ENCODE measurements at places on chromosomes 1 and 21.
A peak's percentile ranks its signal among the peaks of the same experiment; 100 is the strongest.

GRCh38 chr1:59718064-59718988, 96.4 kb upstream of the HOOK1 start:
- no peak for DNase-seq

GRCh38 chr1:48848035-48848434, 71.3 kb upstream of the BEND5 start:
- DNase-seq: no peak

GRCh38 chr1:230030122-230030821, 36.8 kb upstream of the GALNT2 start:
- no peak for DNase-seq

DNA sequence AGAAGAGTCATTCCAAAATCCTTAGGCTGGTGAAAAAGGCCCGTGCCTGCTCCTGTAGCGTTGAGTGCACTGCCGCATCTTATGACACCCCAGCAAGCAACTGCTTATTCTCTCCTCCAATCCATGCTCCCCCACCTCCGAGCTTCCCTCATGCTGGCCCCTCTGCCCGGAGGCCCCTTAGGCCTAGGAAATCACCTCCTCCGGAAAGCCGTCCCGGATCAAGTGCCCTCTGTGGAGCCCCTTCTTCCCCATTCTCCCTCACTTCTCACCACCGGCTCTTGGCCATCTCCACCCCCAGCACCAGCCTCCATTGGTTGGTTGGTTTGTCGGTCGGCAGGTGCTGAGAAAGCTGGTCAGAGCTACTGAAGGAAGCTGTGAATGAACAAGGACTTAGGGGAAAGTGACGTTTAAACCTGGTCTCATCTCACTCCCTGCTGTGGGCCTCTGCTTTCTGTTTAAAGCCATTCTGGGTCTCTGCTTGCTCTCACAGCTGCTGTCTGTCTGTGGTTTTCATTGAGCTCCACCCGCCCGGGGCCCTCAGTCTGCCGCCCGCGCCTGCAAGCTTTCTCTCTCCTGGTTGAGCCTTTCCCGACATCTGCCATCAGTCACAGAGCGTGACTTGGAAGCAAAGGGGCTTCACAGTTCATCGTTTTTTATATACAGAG, 122.2 kb downstream of the KCNN3 start:
- DNase-seq: peak; percentile 36

DNA sequence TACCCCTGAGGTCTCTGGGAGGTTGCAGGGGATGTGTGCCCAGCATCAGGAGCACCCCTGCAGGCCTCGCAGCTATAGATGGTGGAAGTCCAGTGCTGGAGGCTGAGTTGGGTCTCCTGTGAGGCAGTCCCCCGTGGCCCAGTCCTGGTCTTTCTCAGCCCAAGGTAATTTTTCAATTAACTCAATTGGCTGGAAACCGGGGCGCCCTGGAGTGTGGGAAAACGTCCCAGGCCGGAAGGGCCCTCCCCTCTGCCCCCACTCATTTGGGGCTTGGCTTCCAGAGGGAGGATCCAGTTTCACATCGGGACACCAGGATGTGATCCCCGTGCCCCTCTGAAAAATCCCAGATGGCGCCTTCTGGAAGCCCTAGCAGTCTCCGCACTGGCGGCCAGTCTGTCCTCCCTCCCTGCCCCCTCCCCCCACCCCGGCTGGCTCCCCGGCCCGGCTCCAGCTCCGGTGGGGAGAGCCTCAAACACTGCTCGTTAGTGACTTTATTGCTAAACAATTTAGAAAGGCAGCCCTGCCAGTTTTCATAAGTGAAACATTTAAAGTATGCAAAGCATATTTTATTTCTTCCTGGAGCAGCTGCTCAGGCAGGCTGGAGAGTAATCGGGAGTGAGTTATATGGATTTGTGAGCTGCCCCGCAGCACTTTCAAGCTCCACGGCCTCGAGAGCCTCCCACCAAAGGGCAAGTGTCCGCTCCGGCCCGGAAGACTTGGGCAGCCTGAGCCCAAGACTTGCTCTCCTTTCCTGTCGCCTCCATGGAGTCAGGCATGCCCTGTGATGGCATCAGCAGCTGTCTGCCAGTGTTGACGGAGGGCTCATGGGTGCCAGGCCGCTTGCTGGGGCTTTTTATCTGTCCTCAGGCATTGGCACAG, 208.2 kb upstream of the TMEM51 start:
- no peak for DNase-seq

- DNase-seq: no peak
Observed at GRCh38 chr21:45388611-45389296, 16.2 kb upstream of the COL18A1 start.

DNA sequence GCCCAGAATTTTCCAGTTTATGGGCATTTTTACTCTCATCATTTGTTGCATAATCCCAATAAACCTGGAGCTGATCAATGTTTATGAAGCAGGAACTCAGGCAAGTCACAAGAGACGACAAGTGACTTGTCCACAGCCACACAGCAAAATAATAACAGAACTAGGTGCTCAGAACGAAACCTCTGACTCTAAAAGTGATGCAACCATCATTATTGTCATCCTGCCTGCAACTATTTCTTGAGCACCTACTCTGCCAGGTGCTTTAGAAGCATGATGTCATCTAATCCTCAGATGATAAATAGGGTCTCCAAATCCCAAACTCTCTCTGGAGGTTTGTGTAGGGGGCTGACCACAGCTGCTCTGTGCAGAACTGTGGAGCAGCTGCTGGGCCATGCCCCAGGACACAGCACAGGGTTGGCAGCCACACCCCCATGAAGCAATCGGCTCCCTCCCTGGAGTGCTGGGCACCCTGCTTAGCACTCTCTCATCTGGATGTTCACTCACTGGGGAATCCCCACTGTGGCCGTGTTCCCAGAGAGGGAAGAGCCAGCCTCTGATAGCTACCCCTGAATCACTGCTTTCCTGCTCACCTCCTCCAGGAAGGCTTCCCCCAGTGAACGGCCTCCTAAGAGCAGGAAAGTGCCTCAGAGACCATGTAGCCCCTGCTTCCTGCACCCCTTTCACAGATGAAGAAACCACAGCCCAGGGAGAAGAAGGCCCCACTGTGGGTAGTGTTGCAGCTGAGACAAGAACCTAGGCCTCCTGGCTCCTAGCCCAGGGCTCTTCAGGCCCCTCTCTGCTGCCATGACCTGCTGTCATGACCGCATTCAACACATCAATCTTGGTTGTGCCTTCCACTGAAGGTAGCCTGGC, 2.1 kb downstream of the TTC22 start:
- DNase-seq: peak; percentile 18

DNA sequence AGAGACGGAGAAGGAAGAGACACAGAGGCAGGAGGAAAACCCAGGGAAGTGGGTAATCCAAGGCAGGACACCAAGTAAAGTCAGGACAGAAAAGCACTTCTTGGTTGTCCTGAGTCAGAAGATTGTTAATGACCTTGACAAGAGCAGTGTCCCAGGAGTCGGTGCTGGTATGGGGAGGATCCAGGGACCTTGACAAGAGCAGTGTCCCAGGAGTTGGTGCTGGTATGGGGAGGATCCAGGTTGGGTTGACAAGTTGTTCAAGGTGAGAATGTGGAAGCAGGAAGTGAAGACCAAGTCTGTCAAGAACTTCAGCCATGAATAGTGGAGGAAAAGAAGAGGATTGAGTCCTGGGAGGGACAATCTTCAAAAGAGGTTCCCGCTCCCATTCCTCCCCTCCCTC, 31.9 kb downstream of the ZBTB18 start:
- no peak for DNase-seq

DNA sequence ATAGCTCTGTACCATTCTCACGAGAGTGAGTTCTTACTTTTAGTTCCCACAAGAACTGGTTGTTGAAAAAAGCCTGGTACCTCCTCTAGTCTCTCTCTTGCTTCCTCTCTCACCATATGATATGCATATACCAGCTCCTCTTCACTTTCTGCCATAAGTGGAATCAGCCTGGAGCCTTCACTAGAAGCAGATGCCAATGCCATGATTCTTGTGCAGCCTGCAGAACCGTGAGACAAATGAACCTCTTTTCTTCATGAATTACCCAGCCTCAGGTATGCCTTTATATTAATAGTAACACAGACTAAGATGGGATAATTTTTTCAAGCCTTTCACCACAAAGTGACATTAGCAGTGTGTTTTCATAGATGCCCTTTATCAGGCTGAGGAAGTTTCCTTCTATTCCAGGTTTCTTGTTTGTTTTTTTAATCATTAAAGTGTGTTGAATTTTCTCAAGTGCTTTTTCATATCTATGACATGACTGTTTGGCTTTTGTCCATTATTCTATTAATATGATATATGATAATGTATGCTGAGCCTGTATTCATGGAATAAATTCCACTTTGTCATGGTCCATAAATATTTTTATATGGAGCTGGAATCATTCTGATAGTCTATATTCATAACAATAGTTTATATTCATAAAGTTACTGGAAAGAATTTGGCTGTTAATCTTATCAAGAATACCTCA, 40.7 kb upstream of the C1orf185 start:
- DNase-seq: no peak

- DNase-seq: no peak
Observed at GRCh38 chr1:43430831-43431230, 22.9 kb downstream of the HYI start.

- no peak for DNase-seq
Observed at GRCh38 chr1:108082001-108082400, 117.0 kb upstream of the VAV3 start.

DNA sequence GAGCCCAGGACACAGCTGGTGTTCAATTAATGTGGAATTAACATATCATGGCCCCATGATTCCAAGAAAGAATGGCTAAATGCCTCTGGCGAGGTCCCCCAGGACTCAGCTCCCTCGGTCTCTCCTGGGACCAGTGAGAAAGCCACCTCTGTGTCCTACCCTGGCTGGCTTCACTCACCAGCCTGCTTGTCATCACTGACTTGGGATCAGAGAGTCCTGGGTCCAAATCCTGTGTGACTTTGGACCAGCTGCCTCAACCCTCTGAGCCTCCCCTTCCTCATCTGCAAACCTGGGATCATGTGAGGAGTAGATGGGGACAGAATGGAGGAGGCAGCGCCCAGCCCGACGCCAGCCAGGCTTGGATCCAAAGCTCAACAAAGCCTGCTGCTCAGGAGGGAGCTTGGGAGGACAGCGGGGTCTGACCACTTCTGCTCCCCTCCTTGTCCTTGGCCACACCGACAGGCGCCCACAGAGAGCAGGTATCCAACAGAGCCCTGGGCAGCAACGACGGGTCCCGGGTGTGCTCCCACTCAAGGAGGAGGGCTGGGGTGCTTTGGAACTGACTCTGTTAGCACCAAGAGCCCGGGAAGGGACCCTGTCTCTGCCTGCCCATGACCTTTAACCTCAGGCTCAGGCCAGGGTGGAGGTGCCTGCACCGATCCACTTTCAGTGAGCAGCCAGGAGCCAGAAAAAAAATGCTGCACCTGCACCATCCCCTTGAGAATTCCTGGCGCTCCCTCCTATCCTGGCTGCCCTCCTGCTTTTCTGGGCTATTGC, 3.2 kb downstream of the SH2D5 start:
- DNase-seq: no peak

DNA sequence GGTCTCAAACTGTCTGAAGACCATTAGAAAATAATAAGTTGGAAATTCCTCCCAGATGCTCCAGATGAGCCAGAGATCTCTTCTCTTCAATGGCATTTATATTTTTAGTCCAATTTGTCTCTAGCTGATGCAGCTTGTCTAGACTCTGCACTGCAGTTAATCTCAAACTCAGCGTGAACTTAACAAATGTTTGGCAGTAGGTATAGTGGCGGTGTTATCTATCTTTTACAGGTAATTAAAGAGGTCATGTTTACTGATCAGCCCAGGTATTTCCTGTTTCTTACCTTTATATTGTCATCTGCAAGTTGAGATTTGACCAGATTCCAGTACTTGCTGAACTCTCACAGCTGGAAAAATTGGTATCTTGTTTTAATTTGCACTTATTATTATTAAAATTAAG, 1024.5 kb upstream of the ADGRL2 start:
- DNase-seq: no peak

GRCh38 chr1:156816561-156817328, at the start of gene SH2D2A:
Gene SH2D2A (minus strand): TSS chr1:156816848. CDS start chr1:156816708, 140 bp downstream.
- DNase-seq: peak; percentile 93

DNA sequence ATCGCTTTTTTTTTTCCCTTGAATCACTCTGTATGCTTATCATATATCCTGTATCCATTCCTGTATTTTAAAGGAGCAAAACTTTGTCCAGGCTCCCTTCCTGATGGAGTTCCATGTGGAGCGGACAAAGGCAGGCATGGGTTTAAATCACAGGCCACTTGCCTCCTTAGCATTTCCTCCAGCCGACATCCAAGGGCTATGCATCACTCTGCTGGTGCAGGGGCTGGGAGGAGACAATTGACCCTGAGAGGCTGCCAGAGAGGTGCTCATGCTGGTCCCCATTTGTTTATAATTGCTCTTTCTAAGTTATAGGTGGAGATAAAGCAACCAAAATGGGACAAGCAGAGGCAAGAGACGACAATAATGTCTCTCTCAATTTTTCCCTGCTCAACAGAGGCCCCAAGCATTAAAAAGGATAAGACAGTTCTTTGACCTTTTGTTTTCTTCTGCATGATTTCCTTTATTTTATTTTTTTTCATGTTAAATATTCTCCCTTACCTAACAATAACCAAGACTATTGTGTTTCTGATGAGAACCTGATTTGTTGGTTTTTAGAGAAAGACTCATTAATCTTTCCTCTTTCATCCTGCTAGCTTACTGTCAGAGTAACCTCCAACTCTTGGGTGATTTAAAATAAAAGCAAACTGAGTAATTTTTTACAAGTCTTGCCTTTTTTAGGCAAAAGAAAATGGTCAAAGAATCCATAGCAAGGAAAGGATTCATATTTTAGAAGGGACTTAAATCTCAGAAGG, 353.7 kb downstream of the ADGRL2 start:
- DNase-seq: no peak

- DNase-seq: no peak
Observed at GRCh38 chr21:23374155-23374554, 2233.1 kb downstream of the MRPL39 start.

GRCh38 chr21:46097336-46098293, at the start of gene COL6A2:
Gene COL6A2 (plus strand): TSS chr21:46098112.
- peak; percentile 21 for DNase-seq
